ENCODE measurements at places on chromosomes 12 and 14. TPM values are rescaled to one million over a fixed set of nuclear protein-coding genes. Genes with fewer than 3 reads are reported as not detected.
A peak's percentile ranks its signal among the peaks of the same experiment; 100 is the strongest.

DNA sequence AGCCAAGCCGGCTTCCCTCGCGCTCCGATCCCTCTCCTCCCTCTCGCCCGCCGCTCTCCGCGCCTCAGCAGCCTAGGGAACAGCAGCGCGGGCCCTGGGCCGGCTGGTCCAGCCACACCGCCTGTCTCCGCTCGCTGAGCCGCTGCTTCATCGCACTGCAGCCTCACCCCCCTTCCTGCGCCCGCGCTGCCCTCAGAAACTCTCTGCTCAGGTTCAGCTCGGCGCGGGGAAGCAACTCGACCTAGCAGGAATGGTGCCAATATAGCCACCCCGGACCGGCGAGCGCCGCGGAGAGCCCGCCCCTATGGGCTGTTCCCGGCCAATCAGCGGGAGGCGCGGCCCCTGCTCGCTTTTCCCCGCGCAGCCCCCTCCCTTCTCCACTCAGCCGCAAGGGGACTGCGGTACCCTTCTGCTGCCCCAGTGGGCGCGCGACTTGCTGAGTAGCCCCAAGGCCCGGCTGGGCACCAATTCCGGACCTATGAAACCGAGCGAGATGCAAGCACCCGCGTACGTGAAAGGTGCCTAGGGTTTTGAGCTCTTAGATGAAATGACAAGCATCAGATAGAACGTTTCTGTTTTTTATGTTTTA lies at the start of gene ADAMTS20:
Gene ADAMTS20 (minus strand): TSS at position 233 of the 589 bp plus-strand sequence. CDS start 282 bp downstream, outside the sequence.
- DNase-seq: peak; percentile 18

GRCh38 chr14:88384718-88385117 lies 739 bp upstream of the SPATA7 start:
- peak; percentile 10 for DNase-seq

DNA sequence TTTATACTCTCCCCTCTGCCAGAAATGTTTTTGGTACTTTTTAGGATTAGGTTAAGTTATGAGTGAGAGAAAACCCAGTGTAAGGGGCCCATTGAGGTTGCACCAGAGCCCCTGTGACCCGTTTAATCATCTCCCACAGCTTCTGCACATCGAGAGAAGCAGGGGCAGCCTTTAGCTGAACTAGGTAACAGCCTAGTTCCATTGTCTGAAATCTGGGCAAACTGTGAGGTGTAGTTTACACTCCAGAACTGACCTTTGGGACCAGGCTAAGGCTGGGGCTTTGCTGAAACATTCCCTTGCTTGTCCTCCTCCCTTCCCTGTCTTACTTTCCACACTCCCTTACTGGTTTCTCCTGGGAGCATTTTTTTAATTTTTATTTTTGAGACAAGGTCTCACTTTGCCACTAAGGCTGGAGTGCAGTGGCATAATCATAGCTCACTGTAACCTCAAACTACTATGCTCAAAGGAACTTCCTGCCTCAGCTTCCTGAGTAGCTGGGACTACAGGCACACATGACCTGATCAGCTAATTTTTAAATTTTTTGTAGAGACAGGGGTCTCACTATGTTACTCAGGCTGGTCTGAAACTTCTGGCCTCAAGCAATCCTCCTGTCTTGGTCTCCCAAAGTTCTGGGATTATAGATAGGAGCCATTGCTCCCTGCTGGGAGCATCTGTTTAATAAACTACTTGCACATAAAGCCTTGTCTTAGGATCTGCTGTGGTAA lies 25.9 kb upstream of the DHRS2 start:
- DNase-seq: no peak

DNA sequence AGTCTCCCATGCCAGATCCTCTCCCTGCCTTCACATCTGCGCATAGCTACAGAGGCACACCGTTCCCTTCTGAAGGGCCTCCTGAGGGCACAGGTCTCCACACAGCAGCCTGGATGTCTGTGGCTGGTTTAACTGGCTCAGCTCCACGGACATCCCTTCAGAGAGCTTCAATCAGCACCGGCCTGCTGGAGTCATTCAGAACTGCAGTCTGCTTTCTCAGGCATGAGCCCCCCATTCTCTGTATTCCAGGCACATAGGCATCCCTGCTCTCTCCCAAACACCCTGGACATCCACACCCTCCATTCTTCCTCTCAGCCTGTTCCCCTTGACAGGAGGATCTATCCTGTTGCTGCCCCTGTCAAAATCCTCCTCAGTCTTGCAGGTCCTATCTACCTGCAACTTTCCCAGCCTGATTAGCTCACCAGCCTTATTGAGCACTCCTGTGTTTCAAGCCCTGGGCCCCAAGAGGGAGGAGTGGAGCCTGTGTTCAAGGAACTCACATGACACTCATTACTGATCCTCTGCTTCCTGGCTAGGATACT lies 2.9 kb upstream of the DHRS2 start:
- no peak for DNase-seq

DNA sequence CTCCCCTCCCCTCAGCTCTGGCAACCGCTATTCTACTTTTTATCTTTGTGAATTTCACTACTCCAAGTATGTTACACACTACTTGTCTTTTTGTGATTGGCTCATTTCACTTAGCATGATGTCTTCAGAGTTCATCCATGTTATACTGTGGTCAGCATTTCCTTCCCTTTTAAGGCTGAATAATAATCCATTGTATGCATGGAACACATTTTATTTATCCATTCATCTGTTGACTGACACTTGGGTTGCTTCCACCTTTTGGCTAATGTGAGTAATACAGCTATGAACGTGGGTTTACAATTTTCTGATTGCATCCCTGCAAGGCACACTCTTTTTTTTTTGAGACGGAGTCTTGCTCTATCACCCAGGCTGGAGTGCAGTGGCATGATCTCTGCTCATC lies 53.0 kb upstream of the FUT8 start:
- peak; percentile 62 for DNase-seq

The NR4A1 gene
- 2.4 TPM for total RNA-seq

The WDHD1 gene
- 7.7 TPM for total RNA-seq

GRCh38 chr14:105139212-105139825 lies 29.3 kb downstream of the JAG2 start:
- no peak for DNase-seq

The CLEC4C gene
- not detected for total RNA-seq

GRCh38 chr14:84581041-84581440 lies 948.9 kb upstream of the FLRT2 start:
- no peak for DNase-seq

Measured in mammary epithelial cell (primary cell).